Esophagus squamous epithelium (tissue), 5 donors: ENCODE measurements at places on chromosomes 11 and 22. TPM values are rescaled to one million over a fixed set of nuclear protein-coding genes. Genes with fewer than 3 reads are reported as not detected.
A peak's percentile ranks its signal among the peaks of the same experiment; 100 is the strongest.

PLEKHB1 gene
- total RNA-seq: 0.87 TPM

TMEM138 gene
- 28.1 TPM for total RNA-seq

- no peak overlapping the region for H3K4me3 ChIP-seq
- H3K27ac ChIP-seq: no peak overlapping the region
- H3K36me3 ChIP-seq: no peaks in the 10 kb centered on the region
- H3K4me1 ChIP-seq: no peaks in the 10 kb centered on the region
- H3K27me3 ChIP-seq: no peaks in the 10 kb centered on the region
Measured at GRCh38 chr22:22431271-22432220, 77.0 kb downstream of the ZNF280B start.

- H3K36me3 ChIP-seq: no peaks in the 10 kb centered on the region
- H3K27me3 ChIP-seq: no peaks in the 10 kb centered on the region
- H3K4me1 ChIP-seq: peaks cover 24% of the 10 kb centered on the region
- no peak overlapping the region for H3K27ac ChIP-seq
- no peak overlapping the region for H3K4me3 ChIP-seq
- no peak for DNase-seq
Measured at GRCh38 chr11:82718821-82719220, 14.8 kb downstream of the FAM181B start.

CABP4 gene
- not detected for total RNA-seq

OR5AS1 gene
- not detected for total RNA-seq

GRCh38 chr22:29269230-29269604 lies 1.1 kb downstream of the EWSR1 start:
- H3K36me3 ChIP-seq: peaks cover 15% of the 10 kb centered on the region
- no peaks in the 10 kb centered on the region for H3K27me3 ChIP-seq
- peak overlapping the region; percentile 99 for H3K27ac ChIP-seq
- H3K4me3 ChIP-seq: peak overlapping the region; percentile 81
- DNase-seq: no peak

DNA sequence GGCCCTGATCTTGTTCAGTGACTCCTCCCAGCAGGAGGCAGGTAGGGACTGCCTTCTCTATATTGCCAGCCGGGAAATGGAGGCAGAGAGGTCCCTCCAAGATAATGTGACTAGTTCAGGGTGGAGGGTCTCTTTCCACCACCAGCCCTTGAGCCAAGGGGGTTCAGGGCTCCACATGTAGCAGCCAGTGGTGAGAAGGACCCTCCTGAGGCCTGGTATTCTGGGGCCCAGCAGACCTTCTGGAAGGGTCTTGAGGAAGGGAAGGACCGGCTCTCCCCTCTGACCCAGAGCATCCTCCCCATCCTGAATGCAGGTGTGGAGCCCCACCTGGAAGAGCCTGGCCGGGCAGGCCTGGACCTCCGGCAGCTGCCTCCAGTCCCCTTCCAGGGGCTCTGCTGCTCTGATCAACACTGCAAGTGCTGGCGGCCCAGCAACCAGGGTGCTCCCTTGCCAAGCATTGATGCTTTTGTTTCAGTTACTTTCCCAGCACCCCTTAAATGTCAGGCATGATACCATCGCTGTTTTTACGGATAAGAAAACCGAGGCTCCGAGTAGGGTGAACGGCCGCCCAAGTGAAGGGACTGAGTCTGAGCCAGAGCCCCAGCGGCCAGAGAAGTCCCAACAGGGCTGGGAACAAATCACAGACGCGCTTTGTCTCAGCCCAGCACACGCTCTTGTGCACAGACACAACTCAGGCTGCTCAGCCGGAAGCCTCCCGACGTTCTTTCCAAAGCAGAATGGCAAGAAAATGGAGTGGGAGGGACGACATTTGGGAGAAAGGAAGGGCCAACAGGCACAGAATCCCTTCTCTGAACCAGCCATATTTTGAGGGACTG lies 38.8 kb downstream of the DKK3 start:
- H3K27me3 ChIP-seq: no peaks in the 10 kb centered on the region
- no peak for DNase-seq
- H3K4me1 ChIP-seq: peaks cover 47% of the 10 kb centered on the region
- no peaks in the 10 kb centered on the region for H3K36me3 ChIP-seq
- H3K27ac ChIP-seq: no peak overlapping the region

- peaks cover 48% of the 10 kb centered on the region for H3K36me3 ChIP-seq
- no peak overlapping the region for H3K4me3 ChIP-seq
- DNase-seq: no peak
- no peaks in the 10 kb centered on the region for H3K4me1 ChIP-seq
Measured at GRCh38 chr22:41672780-41673509, 15.7 kb downstream of the SNU13 start.

DNA sequence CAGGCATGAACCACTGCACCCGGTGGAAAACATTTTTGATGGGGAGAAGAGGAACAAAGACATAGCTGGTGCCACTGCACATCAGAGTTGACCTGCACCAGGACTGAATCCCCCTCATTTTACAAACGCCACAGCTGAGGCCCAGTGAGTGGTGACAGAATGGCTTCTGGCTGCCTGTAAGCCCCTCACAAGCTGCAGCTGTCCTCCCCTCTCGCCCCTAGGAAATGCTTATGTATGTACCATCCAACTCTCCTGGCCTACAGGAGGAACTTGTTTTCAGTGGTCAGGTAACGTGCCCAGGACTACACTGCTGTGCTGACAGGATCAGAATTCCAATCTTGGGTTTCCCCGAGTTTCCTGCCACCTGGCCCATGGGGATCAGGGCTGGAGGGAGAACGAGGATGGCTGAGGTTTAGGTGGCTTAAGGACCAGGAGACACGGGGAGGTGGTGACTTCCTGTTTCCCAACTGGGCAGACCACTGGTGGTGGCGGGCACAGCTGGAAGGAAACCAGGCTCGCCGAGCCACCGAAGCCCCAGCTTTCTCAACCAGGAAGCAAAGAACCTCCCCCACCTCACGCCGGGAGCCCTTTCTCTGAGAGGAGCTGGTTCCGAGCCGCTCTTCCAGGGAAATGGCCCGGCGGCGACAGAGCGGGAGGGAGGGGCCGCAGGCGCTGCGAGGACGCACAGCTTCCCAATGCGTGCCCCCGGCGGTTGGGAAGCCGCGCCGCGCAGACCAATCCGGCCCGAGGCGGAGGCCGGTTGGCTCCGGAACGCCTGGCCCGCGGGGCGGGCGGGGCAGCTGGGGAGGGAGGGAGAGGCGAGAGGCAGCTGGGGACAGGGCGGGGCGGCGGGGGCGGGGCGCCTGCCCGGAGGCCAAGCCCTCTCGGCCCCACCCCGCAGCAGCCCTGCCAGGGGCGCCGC lies 1.0 kb upstream of the LRFN4 start:
- H3K27me3 ChIP-seq: no peaks in the 10 kb centered on the region
- H3K36me3 ChIP-seq: peaks cover 32% of the 10 kb centered on the region
- DNase-seq: peak; percentile 55
- H3K4me3 ChIP-seq: peak overlapping the region; percentile 54

GRCh38 chr11:59698506-59698905 lies 15.1 kb downstream of the OR10V1 start:
- no peaks in the 10 kb centered on the region for H3K4me1 ChIP-seq
- H3K27ac ChIP-seq: no peak overlapping the region

SIDT2 gene
- total RNA-seq: 6.9 TPM

DNA sequence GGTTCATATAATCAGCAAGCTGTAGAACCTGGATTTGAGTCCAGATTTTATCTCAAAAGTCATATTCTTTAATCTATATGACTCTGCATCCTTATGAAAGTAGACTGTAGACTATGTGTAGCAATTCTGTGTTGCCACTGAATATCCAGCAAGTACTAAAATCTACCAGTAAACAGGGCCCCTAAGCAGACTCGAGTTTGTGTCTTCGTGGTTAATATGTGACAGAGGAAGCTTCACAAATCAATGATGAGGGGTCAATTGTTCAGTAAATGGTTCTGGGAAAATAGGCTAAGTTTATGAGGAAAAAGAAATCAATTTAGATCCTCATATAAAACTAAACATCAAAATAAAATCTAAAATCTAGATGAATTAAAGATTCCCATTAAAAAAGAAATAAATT lies 648.5 kb upstream of the KIRREL3 start:
- no peaks in the 10 kb centered on the region for H3K36me3 ChIP-seq
- no peaks in the 10 kb centered on the region for H3K4me1 ChIP-seq
- DNase-seq: no peak
- H3K27me3 ChIP-seq: no peaks in the 10 kb centered on the region

GRCh38 chr11:85679576-85679975 lies 6.4 kb downstream of the CCDC89 start:
- no peak overlapping the region for H3K27ac ChIP-seq

- H3K27ac ChIP-seq: no peak overlapping the region
- no peaks in the 10 kb centered on the region for H3K27me3 ChIP-seq
- no peak overlapping the region for H3K4me3 ChIP-seq
Measured at GRCh38 chr11:114027926-114028325, 31.6 kb upstream of the ZBTB16 start.

- H3K4me3 ChIP-seq: no peak overlapping the region
- H3K27ac ChIP-seq: no peak overlapping the region
- H3K36me3 ChIP-seq: no peaks in the 10 kb centered on the region
- DNase-seq: no peak
- no peaks in the 10 kb centered on the region for H3K27me3 ChIP-seq
- peaks cover 33% of the 10 kb centered on the region for H3K4me1 ChIP-seq
Measured at GRCh38 chr11:78228467-78228866, 39.7 kb downstream of the USP35 start.

DNA sequence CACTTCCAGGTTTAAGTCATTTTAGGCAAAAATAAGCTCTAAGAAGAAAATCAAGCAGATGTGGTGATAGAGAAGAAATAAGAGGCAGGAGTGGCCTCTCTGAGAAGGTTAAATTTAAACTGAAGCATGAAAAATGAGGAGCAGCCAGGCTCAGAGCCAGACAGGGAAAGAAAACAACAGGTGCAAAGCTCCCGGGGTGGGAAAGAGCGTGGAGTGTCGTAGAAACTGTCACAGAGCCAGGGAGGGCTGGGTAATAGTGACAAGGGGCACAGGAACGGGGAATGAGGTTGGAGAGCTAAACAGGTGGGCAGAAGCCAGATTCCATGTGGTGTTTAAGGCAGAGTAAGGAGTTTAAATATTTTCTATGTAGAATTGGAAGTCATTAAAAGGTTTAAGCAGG lies 132.1 kb upstream of the BLID start:
- H3K4me3 ChIP-seq: no peak overlapping the region
- H3K36me3 ChIP-seq: no peaks in the 10 kb centered on the region
- H3K4me1 ChIP-seq: no peaks in the 10 kb centered on the region
- DNase-seq: no peak

DNA sequence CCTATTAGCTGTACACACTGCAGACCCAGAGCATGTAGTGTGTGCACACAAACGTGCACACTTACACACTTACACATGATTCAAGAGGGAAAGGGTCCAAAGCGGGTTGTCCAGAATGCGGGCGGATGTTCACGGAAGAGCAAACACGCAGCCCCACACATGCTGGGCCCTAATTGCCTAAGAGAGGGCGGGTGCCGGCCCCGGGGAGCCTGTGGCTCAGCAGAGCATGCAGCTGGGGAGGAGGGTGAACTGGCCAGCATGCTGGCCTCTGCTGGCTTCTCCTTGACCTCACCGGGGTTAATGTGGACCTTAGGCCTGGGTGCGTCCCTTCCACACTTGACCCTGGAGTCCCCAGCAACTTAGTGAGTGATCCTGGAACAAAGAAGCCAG lies 816.3 kb downstream of the BRD1 start:
- H3K4me3 ChIP-seq: no peak overlapping the region
- no peak overlapping the region for H3K27ac ChIP-seq
- no peaks in the 10 kb centered on the region for H3K4me1 ChIP-seq

ANO1 gene
- 12.7 TPM for total RNA-seq

DNA sequence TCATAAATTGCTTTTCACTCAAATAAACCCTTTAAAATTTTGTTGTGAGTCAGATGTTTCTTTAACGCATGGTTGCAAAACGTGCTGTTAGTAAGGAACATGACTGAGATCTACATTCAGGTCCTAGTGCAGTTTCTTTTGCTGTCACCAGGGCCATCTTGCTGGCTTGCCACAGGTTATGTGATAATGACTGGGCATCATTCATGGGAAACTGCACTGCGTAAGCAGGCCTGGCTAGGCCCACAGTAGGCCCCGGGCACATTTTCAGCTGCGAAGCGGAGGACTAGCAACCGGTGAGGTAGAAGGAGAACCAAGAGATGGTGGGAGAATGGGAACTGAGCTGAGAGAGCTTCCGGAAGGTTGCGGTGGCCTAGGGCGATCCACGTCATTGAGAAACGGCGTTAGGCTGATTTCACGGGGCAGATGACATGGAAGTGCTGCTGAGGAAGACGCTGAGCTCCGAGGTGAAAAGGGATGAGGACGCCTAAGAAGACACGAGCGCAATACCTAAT lies 3.2 kb upstream of the KLHDC7B start:
- no peaks in the 10 kb centered on the region for H3K27me3 ChIP-seq
- peaks cover 40% of the 10 kb centered on the region for H3K4me1 ChIP-seq
- H3K4me3 ChIP-seq: no peak overlapping the region

DNA sequence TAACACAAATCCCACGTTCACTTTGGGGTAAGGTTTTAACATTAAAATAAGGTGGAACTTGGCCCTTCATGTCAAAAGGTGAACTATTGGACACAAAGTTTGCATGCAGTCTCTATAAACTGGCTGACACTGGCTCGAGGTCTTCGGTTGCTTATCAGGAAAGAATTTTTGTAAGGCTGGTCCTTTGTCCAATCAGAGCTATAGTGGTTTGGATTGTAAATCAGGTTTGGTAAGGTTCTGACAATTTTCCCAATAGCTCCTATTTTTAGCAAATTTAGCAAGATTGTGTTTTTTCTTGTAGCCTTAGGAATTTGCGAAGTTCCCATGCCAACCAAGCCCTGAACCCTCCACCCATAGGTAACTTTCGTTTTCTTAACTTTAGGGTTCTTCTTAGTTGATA lies 17.6 kb upstream of the MED17 start:
- H3K27ac ChIP-seq: no peak overlapping the region
- no peak overlapping the region for H3K4me3 ChIP-seq
- H3K27me3 ChIP-seq: no peaks in the 10 kb centered on the region

- H3K4me3 ChIP-seq: no peak overlapping the region
- no peaks in the 10 kb centered on the region for H3K4me1 ChIP-seq
- H3K27me3 ChIP-seq: no peaks in the 10 kb centered on the region
- no peak overlapping the region for H3K27ac ChIP-seq
- no peak for DNase-seq
Measured at GRCh38 chr11:78467931-78468330, 50.3 kb upstream of the GAB2 start.

DNA sequence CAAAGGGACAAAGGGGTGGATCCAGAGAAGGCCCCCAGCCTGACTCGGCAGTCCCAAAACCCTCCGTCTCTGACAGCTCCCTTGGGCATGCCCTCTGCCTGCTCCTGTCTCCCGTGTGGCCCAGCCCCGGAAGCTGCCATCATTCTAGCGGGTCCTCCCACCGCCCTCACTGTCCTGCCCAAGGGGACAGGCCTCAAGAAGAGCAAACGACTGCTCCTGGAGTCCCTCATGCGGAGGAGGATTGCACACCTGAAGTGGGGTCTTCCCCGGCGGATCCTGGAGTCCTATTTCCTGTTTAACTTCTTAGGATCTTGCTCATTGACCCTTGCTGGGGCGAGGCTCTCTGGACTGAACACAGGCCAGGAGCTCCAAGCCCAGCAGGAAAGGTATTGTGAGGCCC lies 2.6 kb upstream of the MEI1 start:
- no peak for DNase-seq
- H3K27me3 ChIP-seq: no peaks in the 10 kb centered on the region
- peaks cover 10% of the 10 kb centered on the region for H3K4me1 ChIP-seq
- peak overlapping the region; percentile 70 for H3K27ac ChIP-seq
- H3K36me3 ChIP-seq: no peaks in the 10 kb centered on the region
